Hematopoietic multipotent progenitor cell treated with erythropoietin and hydrocortisone succinate and interleukin-3 and kit ligand, for 4 days (in vitro differentiated cells): ENCODE measurements at places on chromosomes 3 and 15.

GRCh38 chr3:175108613-175109151, 249.5 kb downstream of the NAALADL2 start:
- no peak for DNase-seq

- no peak for DNase-seq
Measured at GRCh38 chr3:195191580-195191979, 79.4 kb downstream of the XXYLT1 start.

GRCh38 chr3:177672252-177672911, 475.1 kb upstream of the TBL1XR1 start:
- DNase-seq: no peak

DNA sequence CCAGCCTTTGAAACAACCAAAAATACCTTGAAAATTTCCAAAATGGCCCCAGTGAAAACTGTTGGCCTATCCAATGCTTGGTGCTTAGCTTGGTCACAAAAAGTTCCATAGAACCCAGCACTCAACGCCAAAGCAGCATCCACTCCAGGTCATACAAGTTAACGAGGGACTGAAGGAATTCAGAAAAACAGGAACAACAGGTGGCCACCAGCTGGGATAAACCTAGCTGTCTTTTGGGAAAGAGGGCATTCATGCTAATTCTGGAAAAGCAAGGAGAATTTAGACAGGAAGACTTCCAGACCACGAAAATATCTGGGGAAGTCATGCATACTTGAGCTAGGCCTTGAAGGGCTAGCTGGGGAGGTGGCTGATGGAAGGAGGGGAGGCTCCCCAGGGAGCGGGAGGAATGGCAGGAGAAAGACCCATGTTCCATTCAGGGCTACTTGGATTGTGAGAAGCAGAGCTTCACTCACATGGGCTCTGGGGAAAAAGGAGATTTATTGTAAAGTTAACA, 28.6 kb downstream of the COLQ start:
- no peak for DNase-seq

GRCh38 chr3:12479919-12480427, 4.3 kb upstream of the TSEN2 start:
- DNase-seq: peak; percentile 76

DNA sequence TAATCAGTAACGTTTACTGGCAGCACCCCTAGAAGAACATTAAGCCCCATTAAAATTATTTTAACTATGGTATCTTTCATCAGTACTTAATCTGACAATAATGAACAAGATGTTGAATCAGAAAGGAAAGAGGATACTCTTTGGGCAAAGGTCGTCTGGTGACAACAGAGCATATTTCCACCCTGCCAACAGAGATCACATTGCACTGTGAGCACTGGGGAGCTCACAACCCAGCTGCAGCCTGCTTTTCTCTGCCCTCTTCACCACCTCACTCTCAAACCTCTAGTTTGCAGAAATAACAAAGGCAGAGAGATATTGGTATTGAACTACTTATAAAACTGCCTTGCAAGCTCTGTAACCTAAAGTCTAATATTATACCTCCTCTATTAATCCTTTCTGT, 130.0 kb downstream of the FBN1 start:
- no peak for DNase-seq

GRCh38 chr15:92430069-92430440, 36.4 kb downstream of the ST8SIA2 start:
- DNase-seq: no peak

DNA sequence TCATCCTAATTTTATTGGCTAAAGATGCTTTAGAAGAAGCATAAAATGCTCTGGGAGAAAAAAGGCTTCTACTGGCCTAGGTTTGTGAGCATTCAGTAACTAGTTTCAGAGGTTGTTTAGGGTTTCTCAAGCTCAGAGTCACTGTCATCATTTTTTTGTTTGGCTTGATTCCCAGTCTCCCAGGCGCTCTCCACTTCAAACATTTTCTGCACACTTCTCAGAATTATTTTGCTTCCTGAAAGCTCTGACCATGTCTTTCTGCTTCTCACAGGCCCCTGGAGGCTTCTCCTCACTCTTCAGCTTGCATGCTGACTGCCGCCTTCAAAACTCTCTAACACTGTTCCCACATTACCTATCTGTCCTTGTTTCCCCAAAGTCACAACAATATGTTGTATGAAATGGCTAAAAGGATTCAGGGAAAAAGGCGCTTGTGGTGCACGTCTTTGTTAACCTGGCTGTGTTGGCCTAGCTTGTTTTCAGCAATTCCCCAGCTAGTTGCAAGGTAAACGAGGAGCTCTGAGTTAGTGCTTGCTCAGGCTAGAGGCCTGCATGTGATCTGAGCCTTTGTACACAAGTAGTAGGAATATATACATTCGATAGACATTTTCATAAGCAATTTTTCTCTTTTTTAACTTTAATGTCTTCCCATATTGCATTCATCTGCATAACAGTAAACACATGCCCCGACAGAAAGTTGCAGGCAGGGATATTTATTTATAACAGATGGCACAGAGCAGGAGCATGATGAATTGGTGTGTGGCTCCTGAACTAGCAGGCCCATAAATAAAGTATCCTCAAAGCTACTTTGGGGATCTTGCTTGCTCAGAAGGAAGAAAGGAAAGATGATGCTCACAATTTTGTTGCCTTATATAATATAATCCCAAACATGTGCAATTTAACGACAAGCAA, 129.2 kb upstream of the DPH6 start:
- DNase-seq: peak; percentile 18

- DNase-seq: no peak
Measured at GRCh38 chr15:92818651-92819277, 81.4 kb upstream of the CHD2 start.

GRCh38 chr3:50972029-50972428, 297.3 kb downstream of the DOCK3 start:
- peak; percentile 32 for DNase-seq

- DNase-seq: no peak
Measured at GRCh38 chr3:151155409-151156128, 47.4 kb downstream of the GPR171 start.

GRCh38 chr3:167787440-167787839, 51.9 kb downstream of the SERPINI1 start:
- no peak for DNase-seq

GRCh38 chr3:9022305-9023225, 59.3 kb upstream of the RAD18 start:
- no peak for DNase-seq

- DNase-seq: no peak
Measured at GRCh38 chr3:9110802-9111201, 138.6 kb downstream of the SRGAP3 start.

DNA sequence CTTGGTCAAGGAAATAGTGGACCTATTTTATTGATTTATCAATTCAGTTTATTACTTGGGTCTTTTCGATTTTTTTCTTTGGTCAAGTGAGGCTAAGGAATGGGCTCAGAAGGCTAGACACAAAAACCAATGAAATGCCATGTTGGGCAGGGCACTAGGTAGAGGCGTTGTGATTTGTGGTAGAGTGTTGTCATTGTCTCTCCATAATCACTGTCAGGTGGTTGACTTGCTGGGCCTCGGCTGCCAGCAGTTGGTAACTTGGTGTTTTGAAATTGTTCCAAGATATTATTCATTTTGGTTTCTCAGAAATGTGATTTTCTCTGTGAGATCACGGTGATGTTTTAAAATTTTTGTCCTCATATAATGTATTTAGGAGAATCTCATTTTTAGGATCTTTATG, 173.6 kb downstream of the KLHL25 start:
- DNase-seq: no peak

DNA sequence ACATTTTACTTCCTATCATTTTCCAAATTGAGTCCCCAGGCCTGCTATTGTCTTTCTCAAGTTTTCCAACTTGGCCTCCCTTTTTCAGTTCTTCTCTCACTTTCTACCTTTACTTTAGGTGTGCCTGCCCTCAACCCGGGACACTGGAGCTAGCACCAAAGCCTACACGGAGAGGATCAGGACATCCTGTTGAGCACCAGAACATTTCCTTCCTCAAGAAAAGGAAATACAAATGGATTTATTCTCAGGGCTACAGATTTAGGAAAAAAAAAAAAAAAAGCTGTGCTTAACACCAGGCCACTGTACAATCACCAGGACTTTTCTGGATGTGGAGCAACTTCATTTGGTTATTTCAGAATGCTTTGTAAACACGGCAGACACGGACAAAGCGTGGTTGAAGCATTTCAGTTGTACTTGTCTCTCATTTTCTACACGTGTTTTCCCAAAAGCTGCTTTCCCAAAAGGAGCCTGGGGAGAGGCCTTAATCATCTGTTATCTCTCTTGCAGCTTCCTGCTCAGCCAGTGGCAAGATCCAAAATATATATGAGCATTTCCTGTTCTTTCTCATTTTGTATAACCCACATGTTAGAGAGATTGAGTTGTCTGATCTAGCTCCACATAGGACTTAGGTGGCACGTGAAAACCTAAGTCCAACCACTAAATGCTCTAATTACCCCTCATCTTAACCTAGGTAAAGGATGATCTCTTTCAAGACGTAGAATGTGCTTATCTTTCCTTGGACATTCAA, 15.5 kb upstream of the ATP1B3 start:
- DNase-seq: no peak

GRCh38 chr15:98674336-98674735, 26.0 kb downstream of the IGF1R start:
- no peak for DNase-seq

DNA sequence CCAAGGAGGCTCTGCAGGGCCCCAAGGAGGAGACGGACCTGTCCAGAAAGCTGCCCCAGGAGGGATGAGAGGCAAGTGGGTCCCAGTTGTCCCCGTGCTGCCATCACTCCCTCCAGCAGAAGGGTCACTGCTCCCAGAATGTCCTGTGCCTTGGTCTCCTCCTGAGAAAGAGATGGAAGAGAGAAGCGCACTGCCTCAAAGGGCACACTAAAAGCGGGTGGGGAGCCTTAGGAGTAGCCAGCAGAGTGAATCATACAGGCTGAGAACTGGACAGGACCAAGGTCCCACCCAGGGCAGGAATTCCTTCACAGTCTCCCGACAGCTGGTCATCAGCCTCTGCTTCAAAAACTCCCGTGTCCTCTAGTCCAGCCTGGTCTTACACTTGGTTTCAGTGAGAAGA, 4.6 kb downstream of the THPO start:
- DNase-seq: no peak

DNA sequence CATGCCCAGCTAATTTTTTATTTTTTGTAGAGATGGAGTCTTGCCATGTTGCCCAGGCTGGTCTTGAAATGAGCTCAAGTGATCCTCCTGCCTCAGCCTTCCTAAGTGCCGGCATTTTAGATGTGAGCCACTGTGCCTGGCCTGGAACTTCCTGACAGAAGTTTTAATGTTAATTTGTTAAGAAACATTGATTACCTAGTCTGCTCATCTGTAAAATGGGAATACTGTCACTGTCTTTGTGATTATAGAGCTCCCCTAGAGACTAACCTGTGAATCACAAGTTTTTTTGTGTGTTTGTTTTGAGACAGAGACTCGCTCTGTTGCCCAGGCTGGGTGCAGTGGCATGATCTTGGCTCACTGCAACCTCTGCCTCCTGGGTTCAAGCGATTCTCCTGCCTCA, 4.3 kb upstream of the EIF3J start:
- DNase-seq: peak; percentile 42

- DNase-seq: no peak
Measured at GRCh38 chr15:56996746-56997470, 78.5 kb downstream of the TCF12 start.

DNA sequence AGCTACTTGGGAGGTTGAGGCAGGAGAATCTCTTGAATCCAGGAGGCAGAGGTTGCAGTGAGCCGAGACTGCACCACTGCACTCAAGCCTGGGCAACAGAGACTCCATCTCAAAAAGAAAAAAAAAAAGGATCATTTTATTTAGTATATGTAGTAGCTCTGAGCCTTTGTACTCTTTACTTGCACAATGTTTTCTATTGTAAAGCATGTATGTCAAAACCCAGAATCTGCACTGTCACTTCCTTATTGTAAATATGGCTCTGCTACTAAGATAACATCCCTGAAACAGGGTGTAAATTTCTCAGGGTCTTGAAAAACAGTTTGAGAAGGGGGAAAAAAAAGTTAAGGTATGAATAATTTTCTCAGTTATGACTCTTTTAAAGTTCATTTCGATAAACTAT, 35.1 kb downstream of the SLMAP start:
- DNase-seq: peak; percentile 91

DNA sequence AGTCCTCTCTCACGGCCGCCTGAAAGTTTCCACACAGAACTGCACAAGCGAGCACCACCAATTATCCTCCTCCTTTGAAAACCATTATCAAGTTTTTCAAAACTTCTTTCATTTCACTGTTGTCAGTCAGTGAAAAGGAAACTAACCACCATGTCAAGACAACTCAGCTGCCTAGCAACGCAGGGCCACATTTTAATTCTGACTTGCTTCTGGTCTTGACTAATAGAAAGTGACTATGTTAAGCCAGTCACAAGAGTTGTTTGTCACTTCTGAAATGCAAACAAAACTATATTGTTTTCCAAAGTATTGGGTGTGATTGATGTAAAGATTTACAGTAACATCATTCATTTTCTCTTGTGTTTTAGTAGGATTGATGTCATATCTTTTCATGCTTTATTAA, 612.8 kb upstream of the AGTR1 start:
- no peak for DNase-seq

GRCh38 chr3:123317716-123318115, 116.0 kb downstream of the SEC22A start:
- DNase-seq: no peak

DNA sequence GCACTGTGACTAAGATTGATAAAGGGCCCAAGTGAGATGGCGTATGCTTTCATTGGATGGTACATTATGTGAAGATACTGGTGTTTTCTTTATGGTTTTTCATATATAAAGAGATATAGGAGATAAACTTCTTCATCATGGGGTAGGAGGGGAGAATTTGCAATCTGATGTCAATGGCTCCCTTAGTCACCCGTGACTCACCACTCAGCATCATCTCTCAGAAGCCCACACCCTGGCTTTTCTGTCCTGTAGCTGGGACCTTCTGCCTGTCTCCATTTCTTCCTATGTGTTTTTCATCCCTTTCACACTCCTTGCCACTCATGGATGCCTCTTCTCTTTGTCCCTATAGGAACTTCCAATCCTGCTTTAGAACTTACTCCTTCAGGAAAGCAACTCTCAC, 114.3 kb upstream of the SEMA6D start:
- no peak for DNase-seq

DNA sequence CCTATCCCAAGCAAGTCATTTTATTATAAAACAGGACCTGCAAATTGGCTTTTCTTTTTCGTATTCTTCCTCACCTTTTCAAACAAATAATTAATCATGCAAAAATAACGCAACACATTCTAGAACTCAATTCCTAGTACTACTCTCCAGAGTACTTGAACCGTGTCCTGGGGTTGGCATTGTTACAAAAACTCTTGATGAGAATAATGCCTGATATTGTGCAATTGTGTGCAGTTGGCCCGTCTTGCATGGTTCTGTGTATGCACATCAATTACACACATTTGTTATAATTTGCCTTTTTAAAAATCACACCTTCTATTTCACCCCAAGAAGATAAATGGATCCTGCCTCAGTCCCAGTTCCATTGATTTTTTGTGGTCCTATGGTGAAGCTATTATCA, 205.4 kb downstream of the EPHB1 start:
- no peak for DNase-seq

- no peak for DNase-seq
Measured at GRCh38 chr15:24678485-24678884, 2.9 kb downstream of the NPAP1 start.

GRCh38 chr15:25784876-25785640, 78.1 kb downstream of the ATP10A start:
- no peak for DNase-seq
